ENCODE measurements at places on chromosomes 1 and 21.

GRCh38 chr1:173202424-173203145 is 4.5 kb downstream of the TNFSF4 start:
- peak; percentile 17 for DNase-seq

- no peak for DNase-seq
Measured at GRCh38 chr1:193313354-193314140, 127.1 kb upstream of the B3GALT2 start.

DNA sequence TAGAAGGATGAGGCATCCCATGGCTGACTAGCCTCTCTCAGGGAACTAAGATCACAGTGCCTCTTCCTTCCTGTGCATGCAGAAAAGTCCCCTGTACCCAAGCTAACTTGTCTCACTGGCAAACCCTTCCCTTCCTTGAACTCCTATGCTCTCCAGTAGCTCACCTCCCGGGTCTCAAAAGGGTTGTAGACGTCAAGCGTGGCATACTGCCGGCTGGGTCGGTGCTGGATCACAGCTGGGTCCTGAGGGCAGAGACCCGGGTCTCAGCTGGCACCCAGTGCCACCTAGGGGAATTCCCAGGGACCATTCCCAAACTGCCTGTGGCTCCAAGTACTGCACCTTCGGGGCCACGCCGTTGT is 688 bp downstream of the SCAMP3 start:
- no peak for DNase-seq

GRCh38 chr1:19009126-19009881 is 52.8 kb upstream of the IFFO2 start:
- DNase-seq: no peak

- DNase-seq: no peak
Measured at GRCh38 chr1:169364948-169365347, 2.6 kb downstream of the NME7 start.

- peak; percentile 17 for DNase-seq
Measured at GRCh38 chr1:9909234-9910046, 629 bp downstream of the CTNNBIP1 start.

DNA sequence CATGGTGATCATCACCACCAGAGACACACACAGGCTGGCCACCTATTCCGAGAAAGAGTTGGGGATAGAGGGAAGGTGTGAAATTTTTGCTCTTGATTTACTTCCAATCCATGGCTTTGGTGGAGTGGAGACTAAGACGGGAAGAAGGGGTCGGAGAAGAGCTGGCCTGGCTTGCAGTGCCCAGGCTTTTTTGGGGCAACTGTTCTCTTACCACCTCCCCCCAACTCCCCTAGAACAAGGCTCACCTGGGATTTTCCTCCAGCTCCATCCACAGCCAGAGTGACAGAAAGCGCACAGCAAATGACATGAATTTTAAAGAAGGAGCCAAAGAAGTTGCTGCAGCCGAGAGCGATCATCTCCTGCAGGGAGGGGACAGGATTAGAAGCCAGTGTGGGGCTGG is 16.0 kb downstream of the SLC26A9 start:
- no peak for DNase-seq

DNA sequence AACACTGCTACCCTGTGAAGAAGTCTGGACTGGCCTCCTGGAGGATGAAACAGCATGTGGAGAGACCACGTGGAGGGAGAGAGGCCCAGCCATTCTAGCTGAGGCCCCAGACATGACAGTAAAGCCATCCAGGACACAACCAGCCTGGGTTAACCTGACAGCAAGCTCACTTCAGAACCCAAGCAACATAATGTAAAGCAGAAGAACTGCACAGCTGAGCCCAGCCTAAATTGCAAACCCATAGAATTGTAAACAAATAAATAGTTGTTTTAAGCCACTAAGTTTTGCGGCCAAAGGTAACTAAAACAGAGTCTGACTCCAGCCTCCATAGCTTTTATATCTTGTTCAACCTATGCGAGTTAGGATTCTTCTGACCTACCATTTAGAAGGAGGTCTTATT is 97.2 kb upstream of the L1TD1 start:
- no peak for DNase-seq

DNA sequence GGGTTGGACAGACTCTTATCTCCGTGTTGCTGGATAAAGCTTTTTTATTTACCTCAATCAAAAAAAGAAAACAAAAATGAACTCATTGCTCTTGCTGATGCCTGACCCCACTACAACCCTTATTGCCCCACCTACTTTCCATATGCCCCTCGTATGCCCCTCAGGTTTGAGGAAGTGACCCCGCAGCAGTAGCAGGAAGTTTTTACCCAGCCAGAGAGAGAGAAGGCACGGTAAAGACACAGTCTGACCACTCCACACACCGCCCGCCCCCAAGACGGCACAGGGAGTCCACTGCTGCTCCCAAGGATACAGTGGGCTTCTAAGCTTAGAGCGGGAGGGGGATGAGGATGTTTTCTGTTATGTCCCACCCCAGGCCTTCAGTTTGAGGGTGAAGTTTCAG is 9.8 kb downstream of the PLEKHO1 start:
- DNase-seq: peak; percentile 70

GRCh38 chr1:167409183-167409582 is 109.1 kb downstream of the CD247 start:
- DNase-seq: no peak

GRCh38 chr1:232218955-232219865 is 410.7 kb downstream of the SIPA1L2 start:
- DNase-seq: no peak

- no peak for DNase-seq
Measured at GRCh38 chr1:57341721-57342120, 82.1 kb downstream of the DAB1 start.

- DNase-seq: no peak
Measured at GRCh38 chr1:80540149-80540548, 1260.6 kb upstream of the ADGRL2 start.

DNA sequence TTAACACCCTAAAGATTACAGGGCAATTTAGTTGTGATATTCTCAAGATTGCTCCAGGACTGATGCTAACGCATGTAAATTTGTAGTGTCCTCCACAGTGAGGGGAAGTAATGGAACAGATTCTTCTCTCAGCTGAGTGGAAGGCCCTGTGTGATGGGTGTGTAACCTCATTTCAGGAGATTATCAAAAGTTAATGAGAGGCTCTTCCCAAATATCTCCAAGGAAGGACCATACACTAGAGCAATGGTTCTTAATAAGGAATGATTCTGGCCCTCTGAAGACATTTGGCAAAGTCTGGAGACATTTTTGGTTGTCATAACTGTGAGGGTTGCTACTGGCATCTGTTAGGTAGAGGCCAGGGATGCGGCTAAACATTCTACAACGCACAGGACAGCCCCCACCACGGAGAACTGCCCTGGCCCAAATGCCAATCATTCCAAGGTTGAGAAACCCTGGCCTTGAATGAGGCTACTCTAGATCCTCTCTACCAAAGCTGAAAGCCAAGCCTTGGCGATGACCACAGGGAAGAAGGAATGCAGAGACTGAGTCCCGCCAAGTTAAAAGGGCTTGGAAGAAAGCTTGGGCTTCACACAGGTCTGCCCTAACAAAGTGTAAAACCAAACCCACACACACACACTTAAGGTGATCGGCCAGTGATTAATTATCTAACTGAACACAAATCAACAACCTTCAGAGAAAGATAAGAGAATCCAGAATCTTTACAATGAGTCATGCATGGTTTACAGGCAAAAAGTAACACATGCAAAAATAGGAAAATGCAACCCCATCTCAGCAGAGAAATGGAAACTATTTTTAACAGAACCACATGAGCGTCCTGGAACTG is 135.8 kb downstream of the SYF2 start:
- DNase-seq: no peak

DNA sequence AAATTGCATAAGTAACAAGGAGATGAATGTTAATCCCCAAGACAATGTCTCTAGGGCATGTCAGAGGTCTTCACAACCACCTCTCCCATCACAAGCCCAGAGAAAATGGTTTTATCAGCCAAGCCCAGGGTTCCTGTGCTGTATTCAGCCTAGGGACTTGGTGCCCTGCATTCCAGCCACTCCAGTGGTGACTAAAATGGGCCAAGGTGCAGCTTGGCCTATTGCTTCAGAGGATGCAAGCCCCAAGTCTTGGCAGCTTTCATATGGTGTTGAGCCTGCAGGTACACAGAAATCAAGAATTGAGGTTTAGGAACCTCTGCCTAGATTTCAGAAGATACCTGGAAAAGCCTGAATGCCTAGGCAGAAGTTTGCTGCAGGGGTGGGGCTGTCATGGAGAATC is 1118.6 kb downstream of the PLA2G4A start:
- DNase-seq: no peak

GRCh38 chr1:69528376-69528775 is 39.3 kb upstream of the LRRC7 start:
- DNase-seq: no peak

DNA sequence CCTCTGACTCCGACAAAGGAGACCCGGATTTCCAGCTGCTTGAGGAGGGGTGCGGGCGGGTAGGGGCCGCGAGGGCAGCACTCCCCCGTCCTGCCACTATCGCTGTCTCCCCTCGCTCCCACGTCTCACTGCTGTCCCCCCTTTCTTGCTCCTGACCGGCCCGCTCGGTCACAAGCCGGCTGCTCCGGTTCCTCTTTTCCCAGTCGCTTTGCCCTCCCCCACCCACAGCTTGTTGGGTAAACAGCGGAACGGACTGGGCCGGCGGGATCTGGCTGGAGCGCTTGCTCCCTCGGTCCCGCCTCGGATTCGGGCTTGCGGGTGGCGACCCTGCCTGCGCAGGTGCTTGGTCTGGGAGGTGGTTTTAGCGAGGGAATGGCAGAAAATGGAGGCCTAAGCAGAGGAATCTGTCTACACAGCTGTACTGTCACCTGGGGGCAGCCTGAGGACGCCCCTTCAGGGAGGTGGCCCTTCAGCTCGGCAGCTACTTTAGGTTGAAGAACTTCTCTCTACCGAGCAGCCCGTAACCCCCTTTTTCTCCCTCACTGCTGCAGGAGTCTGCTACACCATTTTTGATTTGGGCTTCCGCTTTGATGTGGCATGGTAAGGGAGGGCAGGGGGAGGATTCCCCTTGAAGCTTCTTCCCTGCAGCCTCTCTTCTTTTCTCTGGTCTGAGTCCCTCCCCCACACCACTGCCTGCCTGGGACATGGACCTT is 645 bp downstream of the ATP6V0B start:
- DNase-seq: peak; percentile 45

GRCh38 chr1:95057351-95057750 is 15.4 kb downstream of the ALG14 start:
- DNase-seq: no peak

DNA sequence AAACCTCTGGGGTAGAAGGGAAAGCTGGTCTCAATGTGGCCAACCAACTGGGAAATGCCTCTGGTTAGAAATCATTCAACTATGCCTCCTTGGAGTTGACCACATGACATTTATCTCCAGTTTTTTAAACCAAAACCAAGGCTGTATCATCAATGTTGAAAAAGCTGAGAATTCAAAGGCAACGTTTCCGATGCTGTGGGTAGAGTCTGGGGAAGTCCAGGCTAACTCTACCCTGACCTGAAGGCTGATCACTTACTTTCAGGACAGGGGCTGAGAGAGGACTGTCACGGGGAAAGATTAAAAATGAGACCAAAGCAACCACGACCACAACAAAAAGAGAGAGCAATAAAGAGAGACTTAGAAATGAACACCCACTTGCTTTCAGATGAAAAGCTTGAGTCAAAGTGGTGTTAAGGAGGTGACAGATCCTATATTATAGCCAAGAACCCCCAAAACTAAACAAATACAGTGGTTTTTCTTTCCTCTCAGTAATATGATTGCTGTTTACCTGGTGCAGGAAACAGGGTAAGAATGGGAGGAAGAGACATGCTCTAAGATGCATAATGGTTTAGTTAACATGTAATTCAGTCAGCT is 90.8 kb upstream of the TNFSF4 start:
- no peak for DNase-seq

DNA sequence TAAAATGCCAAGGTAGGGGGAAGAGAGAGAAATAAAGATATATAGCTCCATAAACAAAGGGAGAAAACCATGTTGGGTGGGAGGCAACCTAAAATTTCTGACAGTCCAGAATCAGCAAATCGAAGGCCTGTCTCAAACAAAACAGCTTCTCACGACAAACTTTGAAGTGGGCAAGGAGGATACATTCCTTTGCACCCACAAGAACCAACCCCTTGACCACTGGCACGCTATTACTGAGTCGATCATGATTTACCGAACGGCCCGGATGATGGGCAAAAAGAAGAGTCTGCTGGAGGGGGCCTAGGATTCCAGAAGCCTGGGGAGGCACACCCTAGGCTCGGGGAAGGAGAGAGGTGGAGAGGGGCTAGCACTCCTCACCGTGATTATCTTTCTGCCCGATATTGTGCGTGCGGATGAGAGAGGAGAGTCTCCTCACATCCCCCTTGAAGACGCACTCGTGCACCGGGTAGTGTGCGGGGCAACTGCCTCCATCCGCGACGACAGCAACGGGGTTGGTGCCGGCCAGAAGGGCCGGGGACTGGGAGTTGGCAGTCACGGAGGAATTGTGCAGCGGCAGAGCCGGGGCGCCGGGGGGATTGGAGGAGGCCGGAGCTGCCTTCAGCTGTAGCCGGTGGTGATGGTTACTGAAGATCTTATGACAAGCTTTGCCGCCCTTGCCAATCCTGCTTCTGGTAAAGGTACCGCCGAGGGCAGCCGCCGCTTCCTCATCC is 756 bp downstream of the ANKRD13C start:
- peak; percentile 5 for DNase-seq

DNA sequence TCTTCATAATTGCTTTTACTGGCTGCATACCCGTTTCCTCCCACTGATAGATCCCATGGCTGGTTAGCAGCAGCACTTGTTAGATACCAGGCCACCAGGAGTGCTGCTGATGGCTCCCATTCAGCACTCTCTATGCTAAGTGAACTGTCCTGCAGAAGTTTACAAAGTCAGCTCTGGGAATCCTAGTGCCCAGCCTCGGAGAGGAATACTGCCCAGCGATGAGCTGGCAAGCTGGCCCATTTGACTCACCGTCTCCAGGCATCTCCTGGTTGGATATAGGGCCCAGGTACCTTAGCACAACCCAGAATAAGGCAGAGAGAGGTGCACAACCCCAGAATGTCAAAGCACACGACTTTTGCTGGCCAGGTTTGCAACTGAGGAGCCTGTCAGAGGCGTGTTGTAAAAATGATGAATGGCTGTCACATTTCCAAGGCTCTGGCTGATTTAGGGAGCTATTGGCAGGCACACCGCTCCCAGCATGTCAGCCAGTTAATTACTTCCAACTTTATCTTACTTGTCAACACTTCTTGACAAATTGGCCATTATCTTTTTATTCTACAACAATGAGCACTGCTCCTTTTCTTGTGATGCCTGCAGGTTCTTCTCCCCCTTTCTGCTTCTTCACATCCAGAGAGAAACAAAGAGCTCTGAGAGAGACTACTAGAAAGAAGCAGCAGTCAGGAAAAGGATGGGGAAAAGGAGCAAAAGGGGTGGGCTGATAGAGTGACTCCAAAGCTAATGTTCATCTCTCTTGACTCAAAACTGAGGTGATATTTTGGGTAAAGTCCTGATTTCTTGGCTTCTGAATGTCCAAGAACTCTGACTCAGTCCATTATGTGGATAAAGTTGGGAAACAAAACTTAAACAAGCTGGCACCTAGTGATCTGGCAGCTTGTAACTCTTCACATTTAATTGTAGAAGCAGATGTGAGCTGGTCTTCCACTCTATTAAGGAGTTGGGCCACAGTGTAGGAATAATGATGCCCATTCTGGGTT is 10.8 kb upstream of the ANGPTL7 start:
- DNase-seq: no peak

- no peak for DNase-seq
Measured at GRCh38 chr1:156895927-156896326, 2.4 kb downstream of the PEAR1 start.

Measured in naive B cell (primary cell).